Natural killer cell treated with Interleukin-12 subunit alpha and Interleukin-12 subunit beta and Interleukin-15 and Interleukin-18, amount 100 ng/mL, for 72 hours (primary cell): ENCODE measurements at places on chromosomes 1 and 21. TPM values are rescaled to one million over a fixed set of nuclear protein-coding genes. Genes with fewer than 3 reads are reported as not detected.

Gene AMY2B
- total RNA-seq = 2.8 TPM

Gene THAP3
- total RNA-seq = 33.2 TPM

Gene GPR25
- total RNA-seq = not detected

Gene COL6A1
- not detected for total RNA-seq

Gene OR1C1
- total RNA-seq = not detected

Gene SLC45A3
- total RNA-seq = 0.64 TPM

Gene RNU1-4
- 1,591 TPM for total RNA-seq
